ENCODE measurements at places on chromosomes 12 and 14. TPM values are rescaled to one million over a fixed set of nuclear protein-coding genes. Genes with fewer than 3 reads are reported as not detected.

MANSC4 gene
- not detected for total RNA-seq

ESPL1 gene
- total RNA-seq = 53.3 TPM

OTX2 gene
- total RNA-seq = not detected

SLCO1C1 gene
- not detected for total RNA-seq

METAP2 gene
- total RNA-seq = 110 TPM

KRT73 gene
- total RNA-seq = 1.4 TPM

DLGAP5 gene
- 120 TPM for total RNA-seq
